ENCODE measurements at places on chromosomes 11 and 22.

- no peak for DNase-seq
Observed at GRCh38 chr11:18050848-18051247, 4.8 kb upstream of the TPH1 start.

DNA sequence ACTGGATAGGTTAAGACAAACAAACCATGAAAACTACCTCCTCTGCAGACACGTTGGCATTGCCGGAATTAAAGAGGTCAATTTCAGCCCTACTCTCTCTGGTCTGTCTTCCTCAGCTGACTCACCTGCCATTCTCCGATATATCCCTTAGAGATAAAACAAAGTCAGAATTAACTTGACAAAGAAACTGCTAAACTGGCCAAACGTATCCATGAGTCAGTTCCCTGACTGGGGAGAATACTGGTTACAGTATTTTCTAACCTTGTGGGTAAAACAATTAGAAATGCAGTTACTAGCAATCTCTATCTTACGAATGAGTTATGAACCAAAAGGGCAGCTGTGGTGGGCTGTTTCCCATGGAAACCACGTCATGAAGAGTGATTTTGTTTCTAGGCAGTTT lies 96.2 kb downstream of the RDX start:
- DNase-seq = no peak

GRCh38 chr11:8219257-8220021 lies 44.2 kb downstream of the LMO1 start:
- no peak for DNase-seq

DNA sequence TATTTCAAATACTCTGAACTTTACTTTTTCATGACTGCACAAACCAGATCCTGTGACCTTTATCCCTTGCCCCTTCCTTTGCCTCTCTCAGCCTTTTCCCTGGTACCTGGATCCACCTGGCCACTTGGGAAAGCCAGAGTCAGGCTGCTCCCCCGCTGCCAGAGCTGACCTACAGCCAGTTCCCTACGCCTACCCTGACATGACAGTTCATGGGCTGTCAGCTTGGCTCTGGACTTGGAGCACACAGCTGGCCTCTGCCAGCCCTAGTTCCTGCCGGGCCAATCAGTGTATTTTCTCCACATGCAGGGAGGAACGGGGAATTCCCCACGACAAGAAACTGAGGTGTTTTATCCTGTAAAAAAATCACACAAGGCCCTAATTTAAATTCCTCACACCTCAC lies 382.6 kb downstream of the INSC start:
- no peak for DNase-seq

GRCh38 chr11:45666648-45667642 lies 1.5 kb upstream of the CHST1 start:
- DNase-seq = no peak

DNA sequence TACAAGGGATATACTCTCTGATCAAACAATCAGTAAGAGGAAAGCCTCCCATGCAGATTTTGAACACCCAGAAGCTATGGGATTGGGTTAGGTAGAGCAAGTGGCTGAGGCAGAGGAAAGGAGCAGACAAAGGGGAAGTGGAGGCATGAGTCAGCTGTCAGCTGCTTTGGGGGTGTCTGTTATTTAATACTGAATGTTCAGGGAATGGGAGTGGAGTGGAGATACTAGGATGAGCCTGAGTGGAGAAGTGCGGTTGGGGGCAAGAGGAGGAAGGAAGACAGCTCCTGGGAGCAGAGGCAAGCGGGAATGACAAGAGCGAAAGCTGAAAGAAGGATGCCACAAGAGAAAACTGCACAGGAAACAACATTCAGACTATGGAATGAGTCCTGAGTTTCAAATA lies 22.7 kb upstream of the TMPRSS5 start:
- DNase-seq = no peak

DNA sequence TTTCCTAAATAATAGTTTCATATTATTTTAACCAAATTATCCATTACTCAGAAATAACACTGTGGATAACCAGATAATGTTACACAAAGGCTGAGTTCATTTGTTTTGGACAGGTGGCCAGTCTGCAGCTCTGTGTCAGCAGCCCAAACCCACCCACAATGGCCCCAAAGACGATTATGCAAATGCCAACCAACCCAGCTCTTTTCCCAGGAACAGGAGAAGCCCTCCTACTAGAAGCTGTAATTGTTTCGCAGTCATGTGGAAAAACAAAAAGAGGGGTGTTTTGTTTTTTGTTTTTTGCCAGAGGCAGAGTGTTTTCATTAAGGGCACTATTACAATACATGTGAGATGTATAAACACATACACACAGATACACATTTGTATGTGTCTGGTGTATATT lies 102.1 kb downstream of the FCHSD2 start:
- no peak for DNase-seq

GRCh38 chr11:637333-637592 lies 194 bp downstream of the DRD4 start:
- DNase-seq = no peak

GRCh38 chr11:18203723-18204122 lies 31.1 kb downstream of the MRGPRX4 start:
- DNase-seq = no peak

GRCh38 chr22:33459137-33459536 lies 401.0 kb upstream of the SYN3 start:
- DNase-seq = no peak

DNA sequence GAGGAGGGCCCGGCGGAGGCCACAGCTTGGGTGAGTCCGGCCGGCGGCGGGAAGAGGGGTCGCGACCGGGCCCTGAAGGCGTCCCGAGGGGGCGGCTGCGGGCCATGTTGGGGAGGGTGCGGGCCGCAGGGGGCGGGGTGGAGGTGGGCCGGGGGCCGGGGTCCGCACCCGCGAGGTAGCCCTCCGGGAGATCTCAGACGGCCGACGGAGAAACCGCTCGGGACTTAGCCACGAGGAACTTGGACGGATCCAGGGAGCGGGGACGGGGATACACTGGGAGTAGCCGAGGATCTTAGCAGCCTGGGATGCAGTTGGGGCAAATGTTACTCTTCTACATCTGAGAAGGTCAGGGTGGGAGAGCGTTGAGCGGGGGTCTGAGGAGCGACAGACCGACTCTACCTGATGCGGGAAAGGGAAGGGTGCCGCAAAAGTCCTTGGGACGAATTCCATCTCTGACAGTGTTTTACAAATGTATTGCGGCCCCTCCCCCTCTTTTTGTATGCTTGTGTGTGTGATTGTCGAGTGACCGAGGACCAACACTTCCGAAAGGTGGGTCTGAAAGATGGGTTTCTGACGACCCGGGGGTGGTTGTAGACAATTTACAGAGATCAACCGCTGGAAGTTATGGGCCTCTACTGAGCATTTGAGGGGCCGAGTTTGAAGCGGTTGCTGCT lies 658 bp downstream of the STIP1 start:
- DNase-seq = no peak
